IMR-90 (cell line): ENCODE measurements at places on chromosomes 7 and 10.
A peak's percentile ranks its signal among the peaks of the same experiment; 100 is the strongest.

DNA sequence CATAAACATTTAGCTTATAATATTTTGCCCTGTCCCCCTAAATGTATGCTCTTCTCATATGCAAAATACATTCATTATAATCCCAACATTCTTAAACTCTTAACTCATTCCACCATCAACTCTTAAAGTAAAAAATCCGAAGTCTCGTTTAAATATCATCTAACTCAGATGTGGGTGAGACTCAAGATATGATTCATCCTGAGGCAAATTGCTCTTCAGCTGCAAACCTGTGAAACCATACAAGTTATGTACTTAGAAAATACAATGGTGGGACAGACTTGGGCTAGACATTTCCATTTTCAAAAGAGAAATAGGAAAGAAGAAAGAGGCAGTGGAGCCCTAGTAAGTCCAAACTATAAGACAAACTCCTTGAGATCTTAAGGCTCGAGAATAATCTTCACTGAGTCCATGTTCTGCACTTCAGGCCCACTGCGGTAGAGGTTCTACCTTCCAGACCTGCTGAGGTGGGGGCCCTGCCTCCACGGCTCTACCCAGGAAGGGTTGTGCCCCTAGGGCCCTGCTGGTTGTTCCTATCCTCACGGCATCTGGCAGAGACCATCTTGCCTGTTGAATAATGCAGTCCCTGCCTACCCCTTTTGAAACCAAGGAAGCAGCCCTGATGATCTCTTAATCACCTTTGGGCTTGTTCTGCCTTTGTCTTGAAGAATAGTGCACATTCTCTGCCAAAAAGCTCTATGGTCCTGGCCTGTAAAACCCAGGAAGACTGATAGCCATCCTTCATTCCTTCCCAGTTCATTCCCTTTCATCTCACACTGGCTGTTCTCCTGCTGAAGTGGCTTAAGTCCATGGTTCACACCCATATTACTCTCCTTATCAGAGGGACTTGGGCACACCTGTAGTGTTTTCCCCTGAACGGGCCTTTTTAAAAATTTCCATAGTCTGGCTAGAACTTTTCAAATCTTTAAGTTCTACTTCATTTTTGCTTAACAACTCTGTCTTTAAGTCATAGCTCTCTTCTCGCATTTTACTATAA, 37.3 kb downstream of the INPP5F start:
- DNase-seq = peak; percentile 70

DNA sequence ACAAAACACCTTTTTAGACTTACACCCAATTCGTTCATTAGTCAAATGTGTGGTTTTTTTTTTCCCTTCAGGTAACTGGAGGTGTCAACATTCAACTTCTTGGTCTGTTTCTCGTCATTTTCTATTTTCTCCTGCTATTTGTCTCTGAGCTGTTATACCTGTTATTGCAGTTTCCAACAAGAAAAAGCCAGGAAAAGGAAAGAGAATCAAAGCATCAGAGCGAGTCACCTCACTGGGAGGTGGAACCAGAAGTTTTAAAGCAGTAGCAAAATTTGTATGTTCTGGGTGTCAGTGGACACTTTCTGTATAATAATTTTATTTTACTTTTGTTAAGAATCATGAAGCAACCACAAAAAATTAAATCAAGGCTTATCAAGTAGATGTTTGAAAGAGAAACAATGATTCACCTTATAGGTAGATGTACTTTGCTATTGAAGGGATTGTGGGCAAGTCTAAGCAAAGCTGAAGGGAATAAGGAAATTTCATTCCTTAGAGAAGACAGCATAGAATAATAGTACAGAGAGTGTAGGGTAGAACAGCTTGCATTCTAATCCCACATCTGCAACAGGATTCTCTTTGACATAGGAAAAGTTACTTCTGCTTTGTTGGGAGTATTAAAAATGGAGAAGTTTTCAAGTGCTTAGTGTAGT, 675.8 kb downstream of the PCDH15 start:
- DNase-seq = no peak

GRCh38 chr7:27560706-27561235, 101.9 kb downstream of the HIBADH start:
- peak; percentile 91 for DNase-seq

GRCh38 chr10:44010873-44011602, 362.4 kb upstream of the ZNF32 start:
- peak; percentile 12 for DNase-seq

DNA sequence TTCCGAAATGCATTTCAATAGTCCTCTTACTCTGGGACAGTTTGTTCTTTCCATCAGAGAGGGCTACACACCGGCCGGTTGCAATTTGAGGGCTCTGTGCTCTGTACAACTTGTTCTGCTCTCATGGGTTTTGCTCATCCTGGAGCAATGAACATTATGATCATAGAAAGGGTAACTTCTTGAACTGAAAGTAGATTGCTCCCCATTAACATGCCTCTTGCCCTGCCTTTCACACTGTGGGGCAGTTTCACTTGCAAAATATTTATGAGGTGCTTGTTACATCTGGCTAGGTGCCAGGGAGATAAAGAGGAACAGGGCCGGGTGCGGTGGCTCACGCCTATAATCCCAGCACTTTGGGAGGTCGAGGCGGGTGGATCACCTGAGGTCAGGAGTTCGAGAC, 97.3 kb upstream of the MPP7 start:
- no peak for DNase-seq

GRCh38 chr7:155093596-155093995, 23.5 kb downstream of the HTR5A start:
- no peak for DNase-seq

GRCh38 chr7:37674531-37674930, 9.0 kb upstream of the GPR141 start:
- DNase-seq = no peak

GRCh38 chr7:151727579-151728285, 149.2 kb downstream of the PRKAG2 start:
- peak; percentile 97 for DNase-seq

- DNase-seq = no peak
Measured at GRCh38 chr7:84546403-84546802, 351.8 kb upstream of the SEMA3A start.

GRCh38 chr10:126059076-126059826, 162.9 kb downstream of the FANK1 start:
- peak; percentile 93 for DNase-seq

GRCh38 chr10:83935911-83936310, 203.4 kb upstream of the GHITM start:
- no peak for DNase-seq
